ENCODE measurements at places on chromosomes 3 and 15.
A peak's percentile ranks its signal among the peaks of the same experiment; 100 is the strongest.

- no peak for DNase-seq
These were observed 8.8 kb downstream of the LINGO1 start for GRCh38 chr15:77623755-77624524.

GRCh38 chr3:123627673-123628670 lies 43.1 kb upstream of the HACD2 start:
- DNase-seq, result no peak

- DNase-seq, result no peak
These were observed 69.7 kb upstream of the ATP11B start for GRCh38 chr3:182723596-182723995.

DNA sequence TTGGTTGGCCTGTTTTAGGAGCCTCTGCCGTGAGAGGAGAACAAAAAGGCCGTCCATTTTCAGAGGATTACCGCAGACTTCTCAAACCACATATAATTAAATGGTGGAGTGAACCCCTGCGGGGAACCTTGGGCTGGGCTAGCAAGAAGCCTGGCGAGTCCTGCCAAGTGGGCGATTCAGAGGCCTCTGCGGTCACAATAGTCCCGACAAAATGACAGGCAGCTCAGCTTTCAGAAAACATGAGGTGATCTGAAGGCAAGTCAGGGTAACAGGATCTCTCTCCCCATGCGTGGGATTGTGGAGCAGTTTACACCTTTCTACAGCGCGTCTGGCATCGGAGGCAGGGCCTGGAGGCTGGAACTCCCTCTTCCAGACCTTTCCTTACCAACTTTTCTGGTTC lies 134.8 kb downstream of the ASB7 start:
- no peak for DNase-seq

DNA sequence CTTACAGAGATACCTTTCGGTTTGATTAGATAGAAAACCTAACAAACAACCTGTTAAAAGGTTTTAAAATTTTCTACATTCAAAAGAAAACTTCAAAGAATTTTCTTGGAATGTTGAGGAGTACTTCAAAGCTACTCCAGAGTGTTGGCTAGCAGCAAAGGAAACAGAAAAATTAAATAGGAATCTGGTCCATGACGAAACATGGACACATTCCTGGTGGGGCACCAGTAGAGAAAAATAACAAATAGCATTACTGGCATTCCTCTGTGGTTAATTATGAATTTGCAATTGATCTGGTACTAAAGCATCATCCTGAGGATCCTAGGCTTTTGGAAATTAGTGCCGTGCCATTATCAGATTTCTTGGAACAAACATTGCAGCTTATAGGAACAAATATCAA lies 59.5 kb upstream of the DPPA4 start:
- DNase-seq, result no peak

DNA sequence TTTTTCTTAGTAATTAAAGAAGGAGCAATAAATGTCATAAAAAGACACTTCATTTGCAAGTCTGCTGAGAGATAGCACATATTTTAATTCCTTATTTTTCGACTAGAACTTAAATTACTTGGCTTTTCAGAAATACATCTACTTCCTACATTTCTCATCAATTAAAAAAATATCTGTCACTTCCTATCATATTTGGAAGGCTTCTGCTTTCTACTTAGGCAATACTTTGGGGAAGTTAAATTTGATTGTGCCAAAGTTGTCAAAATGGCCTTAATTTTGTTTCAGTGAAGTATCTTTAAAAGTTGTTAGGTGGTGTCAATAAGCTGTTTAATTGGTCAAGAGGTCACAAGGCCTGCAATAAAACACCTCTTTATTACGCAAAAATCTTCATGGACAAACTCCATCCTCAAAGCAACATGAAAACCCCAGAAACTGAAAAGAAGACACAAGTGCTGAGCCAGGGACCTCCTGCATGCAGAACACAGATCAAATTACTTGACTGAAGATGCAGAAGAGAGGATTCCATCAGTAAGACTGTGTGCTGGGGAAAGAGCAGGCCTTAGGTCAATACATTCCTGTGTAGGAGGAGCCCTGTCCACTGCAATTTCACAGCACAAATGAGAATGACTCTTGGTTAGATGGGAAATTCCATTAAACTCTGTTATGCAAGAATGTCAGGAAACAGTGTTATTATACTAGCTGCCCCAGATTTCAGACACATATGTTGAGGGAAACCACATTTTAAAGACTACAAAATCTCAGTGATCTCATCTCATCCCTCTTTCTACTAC lies 48.0 kb upstream of the FSTL1 start:
- no peak for DNase-seq

DNA sequence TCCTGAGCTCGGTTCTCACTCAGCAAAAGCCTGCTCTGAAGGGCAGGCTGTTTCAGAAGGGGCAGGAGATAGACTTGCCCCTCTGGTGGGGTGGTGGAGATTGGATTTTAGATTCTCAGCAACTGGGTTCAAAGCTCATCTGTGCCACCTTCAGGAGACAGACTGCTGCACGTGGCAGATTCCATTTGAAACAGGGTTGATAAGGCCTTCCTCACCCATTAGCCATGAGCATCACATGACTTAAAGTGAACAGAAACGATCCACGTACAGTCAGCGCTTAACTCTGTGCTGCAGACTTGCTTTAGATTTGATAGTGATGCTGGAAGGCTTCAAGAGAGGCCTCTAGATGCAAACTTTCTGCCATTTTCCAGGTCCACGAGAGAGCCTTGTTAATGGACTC lies 35.0 kb upstream of the MGLL start:
- DNase-seq, result no peak

DNA sequence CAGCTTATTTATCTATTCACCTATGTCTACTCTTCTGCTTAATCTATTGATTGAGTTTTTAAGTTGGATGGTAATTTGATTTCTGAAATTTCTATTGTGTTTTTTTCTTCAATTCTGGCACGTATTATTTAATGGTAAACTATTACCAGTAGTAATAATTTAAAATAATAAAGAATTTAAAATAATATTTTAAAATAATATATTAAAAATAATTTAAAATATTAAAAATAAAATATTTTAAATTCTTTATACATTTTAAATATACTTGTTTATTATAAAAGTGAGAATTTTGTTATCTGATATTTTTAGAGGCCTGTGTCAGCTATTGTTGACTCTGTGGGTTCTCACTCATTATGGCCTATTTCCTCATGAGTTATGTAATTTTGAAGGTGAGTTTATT lies 100.7 kb upstream of the SPATA16 start:
- DNase-seq, result no peak

- DNase-seq, result no peak
These were observed 30.8 kb upstream of the EOMES start for GRCh38 chr3:27752926-27753325.

DNA sequence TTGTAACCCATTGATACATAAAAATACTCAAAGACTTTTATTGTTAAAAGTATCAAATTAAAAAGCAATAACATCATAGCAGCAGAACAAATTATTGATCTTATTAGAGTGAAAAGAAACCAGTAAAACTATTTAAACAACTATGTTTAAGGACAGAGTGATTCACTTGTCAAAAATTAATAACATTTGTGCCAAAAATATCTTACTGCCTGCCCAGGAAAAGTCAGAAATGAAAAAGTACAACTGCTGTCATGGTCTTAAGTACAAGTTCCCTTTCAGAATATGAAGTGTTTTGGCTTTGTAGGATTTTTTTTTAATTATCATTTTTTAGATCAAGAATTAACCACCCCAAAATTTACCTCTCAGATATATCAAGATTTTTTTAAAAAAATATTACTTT lies 3.4 kb downstream of the IFT57 start:
- no peak for DNase-seq

DNA sequence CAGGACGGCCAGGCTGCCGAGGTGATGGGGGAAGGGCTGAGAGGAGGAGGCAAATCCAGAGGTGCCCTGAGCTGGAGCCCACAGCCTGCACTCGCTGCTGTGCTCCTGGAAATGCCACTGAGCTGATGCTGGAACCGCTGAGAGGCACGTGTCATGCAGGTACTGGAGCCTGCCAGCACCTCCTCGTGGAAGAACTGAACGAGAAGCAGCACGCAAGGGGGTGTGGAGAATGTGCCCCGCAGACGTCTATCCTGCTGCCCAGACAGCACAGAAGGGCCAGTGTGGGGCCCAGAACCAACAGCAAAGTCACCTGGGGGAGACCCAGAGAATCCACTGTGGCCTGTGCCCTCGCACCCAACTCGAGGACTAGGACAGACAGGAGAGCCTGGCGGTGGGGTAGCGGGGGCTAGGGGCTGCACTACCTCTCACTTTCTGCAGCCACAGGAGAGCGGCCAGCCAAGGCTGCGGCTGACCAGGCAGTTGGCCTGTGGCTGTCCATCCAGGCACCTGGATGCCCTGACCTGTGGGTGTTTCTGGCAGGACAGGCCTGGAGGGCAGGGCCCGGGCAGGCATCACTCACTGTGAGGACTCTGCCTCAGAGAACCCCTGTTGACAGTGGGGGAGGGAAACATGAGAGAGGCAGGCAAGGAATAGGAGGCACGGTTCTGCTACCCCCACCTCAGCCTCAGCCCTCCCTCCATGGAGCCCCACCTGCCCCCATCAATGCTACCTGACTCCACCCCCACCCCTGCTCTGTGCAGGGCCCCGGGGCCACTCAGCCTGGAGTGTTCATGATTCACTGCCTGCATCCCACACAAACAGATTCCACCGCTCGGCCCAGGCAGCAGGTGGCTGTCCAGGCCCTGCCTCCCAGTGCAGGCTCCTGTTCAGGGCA lies 213.1 kb downstream of the TBC1D2B start:
- no peak for DNase-seq

DNA sequence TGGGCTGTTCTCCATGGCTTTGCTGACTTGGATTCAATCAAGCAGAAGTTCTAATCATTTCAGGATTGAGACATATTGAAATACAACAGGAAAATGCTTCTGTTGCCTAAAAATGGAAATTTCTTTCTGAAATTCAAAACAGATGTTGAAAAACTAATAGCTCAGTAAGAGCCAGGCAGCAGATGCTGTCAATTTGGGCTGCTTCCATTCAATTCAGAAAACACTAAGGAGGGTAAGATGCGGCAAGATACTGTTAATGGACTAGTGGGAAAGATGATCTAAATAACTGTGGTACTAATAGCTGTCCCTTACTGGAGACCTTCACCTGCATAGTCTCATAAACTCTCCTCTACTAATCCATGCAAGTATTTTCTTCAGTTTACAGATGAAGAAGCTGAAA lies 53.5 kb downstream of the DGKG start:
- no peak for DNase-seq

- DNase-seq, result no peak
These were observed 235.9 kb upstream of the GBE1 start for GRCh38 chr3:81997390-81997789.

GRCh38 chr15:42371096-42371495 lies 11.8 kb downstream of the CAPN3 start:
- no peak for DNase-seq

DNA sequence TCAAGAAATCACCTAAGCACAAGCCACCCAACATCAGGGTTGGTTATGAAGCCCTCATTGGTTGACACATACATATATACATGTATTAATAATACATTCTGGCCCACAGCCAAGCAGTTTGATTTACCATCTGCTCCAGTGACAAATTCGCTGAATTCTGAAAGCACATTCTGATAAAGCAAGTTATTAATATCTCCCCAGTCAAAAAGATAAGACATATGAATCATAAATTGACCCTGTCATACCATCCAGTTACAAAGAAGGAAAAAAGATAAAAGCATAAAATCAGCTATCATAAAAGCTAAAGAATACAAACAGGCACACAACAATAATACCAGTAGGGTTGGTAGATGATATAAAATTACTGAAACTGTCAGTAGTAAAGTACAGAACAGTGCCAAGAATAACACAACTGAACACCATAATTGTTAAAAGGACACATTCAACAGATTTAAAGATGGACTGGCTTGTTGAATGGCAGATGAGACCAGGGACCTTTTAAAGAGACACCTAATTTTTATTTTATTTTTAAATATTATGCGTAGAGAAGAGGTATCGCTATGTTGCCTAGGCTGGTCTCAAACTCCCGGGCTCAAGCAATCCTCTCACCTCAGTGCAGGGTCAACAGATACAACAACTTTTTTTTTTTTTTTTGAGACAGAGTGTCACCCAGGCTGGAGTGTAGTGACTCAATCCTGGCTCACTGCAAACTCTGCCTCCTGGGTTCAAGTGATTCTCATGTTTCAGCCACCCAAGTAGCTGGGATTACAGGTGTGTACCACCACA lies 7.7 kb downstream of the SNX4 start:
- DNase-seq, result no peak

DNA sequence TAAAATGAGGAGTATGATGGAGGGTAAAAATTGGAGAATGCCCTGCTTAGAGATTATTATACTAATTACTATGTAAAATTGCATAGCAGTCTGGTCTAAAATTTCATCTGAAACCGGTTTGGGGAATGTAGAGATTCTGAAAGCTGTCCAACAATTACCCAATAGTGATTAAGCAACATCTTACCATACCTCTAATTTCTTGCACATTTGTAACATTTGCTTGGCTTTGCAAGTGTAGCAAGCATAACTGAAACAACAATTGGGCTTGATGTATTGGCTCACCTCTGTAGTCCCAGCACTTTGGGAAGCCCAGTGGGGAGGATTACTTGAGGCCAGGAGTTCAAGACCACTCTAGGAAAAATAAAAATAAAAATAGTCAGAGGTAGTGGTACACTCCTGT lies 17.4 kb downstream of the AADACL2 start:
- DNase-seq, result no peak

DNA sequence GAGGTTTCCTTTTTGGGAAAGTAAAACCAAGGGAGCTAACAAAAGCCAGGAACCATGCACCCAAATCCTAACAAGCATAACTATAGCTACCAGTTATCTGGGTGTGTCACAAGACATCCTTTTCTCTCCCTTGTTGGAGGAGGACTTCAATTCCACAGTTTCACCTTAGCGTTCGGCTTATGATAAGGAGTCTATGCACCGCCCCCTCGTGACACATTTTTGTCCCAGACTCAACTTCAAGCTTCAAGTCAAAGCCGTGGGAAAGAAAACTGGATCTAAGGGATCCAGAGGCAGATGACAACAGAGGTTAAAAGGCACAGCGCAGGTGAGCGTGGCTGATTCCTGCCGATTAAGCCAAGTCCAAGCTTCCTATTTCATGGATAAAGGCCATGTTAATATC lies 13.9 kb upstream of the FXR1 start:
- DNase-seq, result no peak

DNA sequence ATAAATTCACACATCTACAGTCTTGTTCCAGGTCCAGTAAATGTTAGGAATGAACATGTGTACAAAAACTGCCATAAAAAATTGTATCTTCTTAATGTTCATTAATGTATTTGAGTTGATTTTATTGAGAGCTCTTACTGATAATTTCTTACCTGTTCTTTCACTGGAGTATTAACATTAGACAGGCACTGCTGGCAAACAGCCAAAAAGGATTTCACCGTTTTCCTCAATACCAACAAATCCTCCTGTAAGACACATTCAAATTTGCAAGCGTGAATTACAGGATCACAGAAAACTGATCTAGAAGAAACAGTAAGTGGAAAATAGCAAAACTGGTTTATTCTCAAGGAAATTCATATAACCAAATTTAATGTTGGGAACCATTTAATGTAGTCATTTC lies 127.4 kb downstream of the PCCB start:
- DNase-seq, result peak; percentile 14

- DNase-seq, result no peak
These were observed 30.0 kb upstream of the SLC41A3 start for GRCh38 chr3:126113733-126114442.

GRCh38 chr3:143536817-143537535 lies 311.3 kb downstream of the SLC9A9 start:
- no peak for DNase-seq

All from nucleus accumbens (tissue), 56 donors.